ENCODE measurements at places on chromosomes 7 and 10. TPM values are rescaled to one million over a fixed set of nuclear protein-coding genes. Genes with fewer than 3 reads are reported as not detected.
A peak's percentile ranks its signal among the peaks of the same experiment; 100 is the strongest.

DNA sequence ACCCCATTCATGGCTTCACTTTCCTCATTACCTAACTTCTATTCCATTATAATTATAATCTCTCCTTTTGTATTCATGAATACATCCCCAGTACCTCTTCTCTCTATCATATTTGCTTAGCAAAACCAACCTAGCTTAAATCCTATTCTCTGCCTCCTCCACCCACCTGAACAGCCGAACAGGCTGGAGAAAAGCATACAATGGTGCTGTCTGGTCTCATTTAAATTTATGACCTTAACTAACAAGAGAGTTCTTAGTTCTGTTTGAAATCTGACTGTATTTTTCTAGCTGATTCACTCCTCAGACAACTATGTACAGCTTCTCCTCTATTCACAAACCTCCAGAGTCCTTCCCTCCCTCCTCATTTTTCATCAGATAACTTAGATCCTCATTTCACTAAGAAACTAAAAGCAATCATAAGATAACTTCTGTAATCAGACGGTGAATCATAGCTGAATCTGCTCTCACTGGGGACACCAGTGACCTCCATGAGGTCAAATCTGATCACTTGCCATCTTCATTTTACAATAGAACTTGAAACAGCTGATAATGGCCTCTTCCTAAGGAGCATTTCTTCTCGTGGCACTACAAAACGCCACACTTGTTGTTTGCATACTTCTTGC lies 233.9 kb upstream of the AOAH start:
- DNase-seq, result no peak

PPP1R9A gene
- 9.3 TPM for total RNA-seq

- no peak for DNase-seq
Measured at GRCh38 chr10:108899670-108900069, 1023.6 kb downstream of the XPNPEP1 start.

DNA sequence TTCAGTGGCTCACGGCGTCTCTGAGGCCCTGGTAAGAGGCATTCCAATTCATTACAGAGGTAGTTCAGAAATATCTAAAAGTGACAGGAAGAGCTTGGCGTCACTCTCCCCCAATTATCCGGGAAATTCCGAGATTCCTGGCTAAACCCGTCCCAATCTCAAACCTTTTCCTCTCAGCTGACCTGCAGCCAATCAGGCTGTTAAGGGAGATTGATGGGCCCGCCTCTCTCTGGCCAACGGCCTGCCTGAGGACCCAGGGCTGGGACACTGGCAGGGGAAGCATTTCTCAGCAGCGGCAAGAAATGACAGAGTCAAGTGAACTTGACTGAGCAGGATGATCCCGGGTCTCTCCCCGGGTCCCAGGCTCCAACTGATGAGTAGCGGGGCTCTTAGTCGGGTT lies 72.3 kb downstream of the EBF3 start:
- DNase-seq, result no peak

TDRD1 gene
- total RNA-seq, result not detected

DNA sequence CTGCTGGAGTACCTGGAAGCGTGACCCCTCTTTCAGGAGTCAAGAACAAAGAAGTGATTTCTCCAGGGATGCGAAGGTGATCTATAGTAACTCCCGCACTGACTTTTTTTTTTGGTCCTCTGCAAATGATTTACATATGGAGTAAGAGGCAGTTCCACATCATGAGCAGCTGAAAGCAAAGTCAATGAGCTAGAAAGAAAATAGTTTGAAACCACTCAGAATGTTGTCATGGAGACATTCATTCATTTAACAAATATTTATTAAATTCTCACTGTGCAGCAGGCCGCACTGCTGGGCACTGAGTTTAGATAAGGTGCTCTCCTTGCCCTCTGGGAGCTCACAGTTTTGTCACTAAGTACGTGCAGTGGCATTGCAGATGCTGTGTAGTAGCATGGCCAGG lies 206.7 kb downstream of the CAMK1D start:
- DNase-seq, result no peak

ZP3 gene
- 1.3 TPM for total RNA-seq

GRCh38 chr7:73932364-73932763 lies 71.4 kb downstream of the TMEM270 start:
- DNase-seq, result no peak

DNA sequence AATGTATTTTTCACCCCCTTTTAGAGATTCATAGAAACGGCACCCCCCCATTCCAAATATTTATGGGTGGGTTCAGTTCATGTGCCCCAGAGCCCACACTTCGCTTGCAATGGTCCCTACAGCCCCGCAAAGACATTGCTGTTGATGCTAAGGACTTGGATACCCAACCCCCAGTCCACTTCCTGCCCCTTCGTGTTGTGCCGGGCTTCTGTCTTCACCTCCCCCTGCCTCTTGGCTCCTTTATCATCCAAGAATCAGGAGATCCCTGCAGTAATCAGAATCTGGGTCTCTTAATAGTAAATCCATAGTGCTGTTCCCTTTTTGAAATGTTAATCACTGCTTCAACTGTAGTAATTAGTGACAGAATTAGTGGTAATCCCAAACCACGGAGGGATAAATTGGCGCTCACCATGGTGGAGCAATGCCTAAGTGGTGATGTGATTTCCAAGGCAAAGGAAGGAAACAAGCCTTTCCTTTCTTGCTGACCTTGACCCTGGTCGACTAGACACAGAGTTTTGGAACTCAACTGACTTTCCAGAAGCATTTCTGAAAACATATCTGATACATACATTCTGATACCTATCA lies 67.7 kb downstream of the HK1 start:
- no peak for DNase-seq

DNA sequence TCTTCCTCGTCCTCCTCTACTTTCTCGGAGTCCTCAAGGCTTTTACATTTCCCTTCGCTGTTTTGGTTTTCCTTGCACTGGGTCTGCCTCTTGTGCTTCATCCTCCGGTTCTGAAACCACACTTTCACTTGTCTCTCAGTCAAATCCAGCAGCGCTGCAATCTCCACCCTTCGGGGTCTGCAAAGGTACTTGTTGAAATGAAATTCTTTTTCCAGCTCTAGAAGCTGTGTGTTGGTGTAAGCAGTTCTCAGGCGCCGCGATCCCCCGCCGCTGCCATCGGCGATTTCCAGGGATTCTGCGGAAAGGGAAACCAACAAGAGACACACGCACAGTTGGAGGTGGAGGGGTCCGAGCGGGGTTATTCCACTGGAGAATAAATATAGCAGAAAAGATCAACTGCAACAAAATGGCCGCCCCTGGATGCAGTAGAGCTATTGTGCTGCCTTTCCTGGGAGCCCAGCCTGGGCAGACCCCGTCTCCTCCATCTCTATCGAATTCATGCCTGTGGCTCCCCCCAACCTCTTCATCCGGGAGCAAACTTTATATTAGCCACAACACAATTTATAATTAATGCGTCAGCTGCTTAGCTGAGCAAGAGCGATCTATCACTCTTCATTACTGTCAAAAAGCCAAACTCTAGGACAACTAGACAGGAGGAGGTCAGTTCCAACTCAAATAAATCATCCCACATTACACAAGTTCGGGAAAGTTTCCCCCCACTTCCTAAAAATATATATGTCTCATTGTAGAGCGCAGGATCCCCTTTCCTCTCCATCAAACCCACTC lies 1.1 kb downstream of the HOXA2 start:
- no peak for DNase-seq

DNA sequence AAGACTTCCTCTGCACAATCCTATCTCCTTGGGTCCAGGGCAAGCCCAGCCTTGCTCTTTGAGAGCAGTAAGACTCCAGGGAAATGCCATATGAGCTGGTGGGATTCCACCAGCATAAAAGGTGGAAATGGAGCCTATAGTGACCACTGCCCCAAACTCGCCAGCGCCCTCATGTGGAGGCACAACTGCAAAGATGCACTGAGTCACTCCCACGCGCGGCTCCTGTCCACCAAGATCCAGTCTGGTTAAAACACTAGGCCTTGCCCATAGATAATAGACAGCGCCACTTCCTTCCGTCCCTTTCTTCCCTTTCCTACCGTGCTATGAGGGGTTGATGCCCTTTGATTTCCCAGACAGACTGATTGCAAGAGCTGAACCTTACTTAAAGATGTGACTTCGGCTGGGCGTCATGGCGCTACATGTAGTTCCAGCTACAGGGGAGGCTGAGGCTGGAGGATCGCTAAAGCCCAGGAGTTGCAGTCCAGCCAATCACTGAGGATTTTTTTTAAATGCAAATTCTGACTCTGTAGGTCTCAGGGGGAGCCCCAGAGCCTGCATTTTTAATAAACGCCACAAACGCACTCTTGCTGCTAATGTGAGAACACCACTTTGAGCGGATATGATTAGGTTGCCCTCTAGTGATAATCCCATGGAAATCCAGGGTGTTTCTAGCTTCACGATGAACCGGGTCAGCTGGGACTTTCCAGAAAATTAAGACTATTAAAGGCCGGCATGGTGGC lies 136.5 kb downstream of the EPC1 start:
- DNase-seq, result peak; percentile 17

- DNase-seq, result no peak
Measured at GRCh38 chr7:41824284-41824683, 121.4 kb upstream of the INHBA start.

SLC16A9 gene
- total RNA-seq, result not detected

DNA sequence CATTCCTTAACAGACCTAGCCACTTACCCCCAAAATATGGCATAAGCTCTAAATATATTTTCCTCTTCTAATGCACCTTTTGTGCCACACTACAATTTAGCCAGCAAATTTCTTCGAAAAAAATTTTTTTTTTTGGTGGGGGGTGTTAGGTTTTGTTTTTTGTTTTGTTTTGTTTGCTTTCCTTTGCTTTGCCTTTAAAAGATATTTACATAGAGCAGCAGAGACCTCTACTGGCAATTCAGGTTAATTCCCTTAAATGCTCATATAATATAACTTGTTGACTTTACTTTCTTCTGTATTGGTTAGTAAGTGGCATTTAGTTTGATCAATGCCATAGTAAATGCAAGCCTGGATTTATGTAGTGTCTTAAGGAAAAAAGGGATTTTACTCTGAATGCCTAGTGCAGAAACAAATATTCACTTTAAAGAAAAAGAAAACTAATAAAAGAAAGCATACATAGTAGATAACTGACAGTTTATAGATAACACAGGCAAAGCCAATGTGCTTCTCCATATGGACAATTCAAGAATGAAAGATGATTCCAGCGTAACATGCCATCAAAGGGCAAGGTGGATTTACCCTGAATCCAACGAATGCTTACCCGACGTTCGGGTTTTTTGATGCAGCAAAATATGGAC lies 1250.6 kb downstream of the GATA3 start:
- DNase-seq, result no peak

- DNase-seq, result no peak
Measured at GRCh38 chr7:37251222-37251621, 197.4 kb downstream of the ELMO1 start.

ZNF503 gene
- total RNA-seq, result 1.3 TPM

GRCh38 chr7:1530946-1531262 lies 402 bp downstream of the MAFK start:
- no peak for DNase-seq

- peak; percentile 24 for DNase-seq
Measured at GRCh38 chr7:16695621-16696237, 49.7 kb downstream of the BZW2 start.

DNA sequence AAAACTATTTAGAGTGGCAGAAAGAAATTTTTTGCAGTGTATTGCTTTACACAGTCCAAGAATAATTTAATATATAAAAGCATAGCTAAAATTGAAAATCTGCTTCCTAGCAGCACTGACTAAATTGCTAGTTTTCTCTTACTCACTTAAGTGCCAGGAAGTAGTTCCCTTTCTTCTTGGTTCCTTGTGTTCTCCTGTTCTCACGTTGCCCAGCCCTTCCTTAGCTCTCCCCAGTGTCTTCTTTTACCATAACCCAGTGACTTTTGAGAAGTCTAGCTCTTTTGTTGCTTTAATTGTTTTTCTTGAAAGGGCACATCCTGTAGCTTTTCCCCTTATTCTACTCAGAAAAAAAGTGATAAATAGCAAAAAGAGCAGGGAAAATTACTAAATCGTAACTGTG lies 215.5 kb downstream of the THSD7A start:
- DNase-seq, result peak; percentile 26

DNA sequence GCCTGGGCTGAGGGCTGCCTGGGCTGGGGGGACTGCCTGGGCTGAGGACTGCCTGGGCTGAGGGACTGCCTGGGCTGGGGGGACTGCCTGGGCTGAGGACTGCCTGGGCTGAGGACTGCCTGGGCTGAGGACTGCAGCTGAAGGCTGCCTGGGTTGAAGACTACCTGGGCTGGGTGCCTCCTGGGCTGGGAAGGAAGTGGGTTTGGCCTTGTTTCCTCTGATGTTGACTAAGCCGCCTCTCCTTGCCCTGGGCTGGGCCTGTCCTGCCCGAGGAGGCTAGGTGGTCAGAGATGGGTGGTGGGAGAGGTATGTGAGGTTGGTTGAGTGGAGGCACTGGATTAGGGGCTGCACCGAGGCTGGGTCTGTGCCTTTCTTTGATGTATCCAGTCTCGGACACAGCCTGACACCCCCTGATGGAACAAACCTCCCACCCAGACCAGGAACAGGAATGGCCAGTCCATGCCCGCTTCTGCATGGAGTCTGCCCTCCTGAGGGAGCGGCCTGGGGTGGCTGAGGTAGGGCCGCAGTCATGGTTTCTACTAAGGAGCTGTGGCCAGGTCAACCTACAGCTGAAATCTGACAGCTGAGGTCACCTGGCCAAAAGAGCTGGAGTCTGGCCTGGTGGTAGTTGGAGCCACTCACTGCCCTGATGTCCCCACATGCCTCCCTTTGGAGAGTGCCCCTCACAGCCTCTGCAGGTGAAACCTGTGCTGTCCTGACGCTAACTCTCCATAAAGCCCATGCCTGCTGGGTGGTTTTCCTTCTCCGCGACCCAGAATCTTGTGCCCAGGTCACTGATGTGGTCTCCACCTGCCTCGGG lies 22.3 kb downstream of the SCART1 start:
- DNase-seq, result no peak

DNA sequence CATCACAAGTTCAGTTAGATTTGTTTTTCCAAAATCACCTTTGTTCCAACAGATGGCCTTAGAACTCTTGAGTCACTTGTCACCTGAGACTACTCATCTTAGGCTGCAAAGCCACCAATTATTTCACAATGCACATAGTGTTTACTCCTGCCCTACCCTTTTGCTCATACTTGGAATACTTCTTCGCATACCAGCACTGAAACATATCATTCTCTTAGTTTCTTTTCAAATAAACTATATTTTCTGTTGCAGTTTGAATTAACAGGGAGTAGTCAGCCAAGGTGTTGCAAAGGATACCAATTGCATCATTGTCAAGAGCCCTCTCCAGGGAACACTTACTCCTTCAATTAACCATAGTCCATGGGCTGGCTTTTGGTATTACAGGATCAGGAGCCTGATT lies 71.0 kb downstream of the CASD1 start:
- DNase-seq, result no peak

KCNH2 gene
- total RNA-seq, result 0.07 TPM

BRI3 gene
- total RNA-seq, result 59.2 TPM

GRCh38 chr10:129755158-129755591 lies 208.9 kb downstream of the EBF3 start:
- no peak for DNase-seq

DNA sequence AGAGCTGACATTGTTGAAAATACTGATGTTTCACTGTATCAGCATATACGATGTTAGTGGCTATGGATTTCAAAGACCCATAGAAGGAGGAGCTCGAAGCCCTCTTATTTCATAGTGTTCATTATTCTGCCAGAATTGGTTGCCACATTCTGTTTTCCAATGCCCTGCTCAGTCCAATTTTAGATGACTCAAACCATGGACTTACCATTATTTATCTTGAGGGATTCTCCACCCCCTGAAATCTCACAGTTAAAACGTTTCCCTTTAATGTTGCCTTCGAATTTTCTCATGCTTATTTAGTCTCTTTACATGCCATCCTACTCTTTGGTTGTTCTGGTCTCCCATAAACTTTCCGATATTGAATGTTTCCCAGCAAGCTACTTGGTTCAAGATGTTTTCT lies 264.5 kb downstream of the HDAC9 start:
- DNase-seq, result no peak

- DNase-seq, result no peak
Measured at GRCh38 chr10:5530412-5530806, 5.6 kb downstream of the CALML3 start.

Data from pulmonary artery endothelial cell (primary cell).